ENCODE measurements at places on chromosomes 7 and 10. TPM values are rescaled to one million over a fixed set of nuclear protein-coding genes. Genes with fewer than 3 reads are reported as not detected.

DNA sequence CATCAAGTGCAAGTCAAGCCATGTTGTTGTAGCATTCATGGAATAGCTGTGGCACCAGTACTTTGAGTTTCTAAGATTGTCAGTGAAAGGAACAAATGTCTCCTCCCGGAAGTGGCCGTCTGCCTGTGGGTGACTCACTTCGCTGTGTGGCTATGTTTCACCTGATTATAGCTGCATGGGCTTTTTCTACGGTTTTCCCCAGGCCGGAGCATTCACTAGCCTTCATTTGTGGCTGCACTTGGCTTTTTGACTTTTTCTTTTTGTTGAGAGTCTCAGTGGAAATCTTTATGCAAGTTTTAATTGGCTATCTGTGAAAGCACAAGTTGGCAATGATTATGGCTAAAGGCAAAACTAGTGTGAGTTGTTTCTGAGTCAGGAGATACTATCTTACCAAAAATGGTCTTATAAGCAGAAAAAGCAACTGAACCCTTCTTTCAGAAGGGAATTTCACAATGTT, 35.0 kb downstream of the SRI start:
- no peak for DNase-seq
- no peak overlapping the region for H3K27ac ChIP-seq
- no peaks in the 10 kb centered on the region for H3K27me3 ChIP-seq
- no peaks in the 10 kb centered on the region for H3K36me3 ChIP-seq
- peaks cover 11% of the 10 kb centered on the region for H3K4me1 ChIP-seq

GRCh38 chr10:62025901-62026879, 124.7 kb downstream of the ARID5B start:
- no peak for DNase-seq
- H3K27me3 ChIP-seq, result no peaks in the 10 kb centered on the region
- H3K4me3 ChIP-seq, result no peak overlapping the region
- no peaks in the 10 kb centered on the region for H3K4me1 ChIP-seq
- H3K27ac ChIP-seq, result no peak overlapping the region

DNA sequence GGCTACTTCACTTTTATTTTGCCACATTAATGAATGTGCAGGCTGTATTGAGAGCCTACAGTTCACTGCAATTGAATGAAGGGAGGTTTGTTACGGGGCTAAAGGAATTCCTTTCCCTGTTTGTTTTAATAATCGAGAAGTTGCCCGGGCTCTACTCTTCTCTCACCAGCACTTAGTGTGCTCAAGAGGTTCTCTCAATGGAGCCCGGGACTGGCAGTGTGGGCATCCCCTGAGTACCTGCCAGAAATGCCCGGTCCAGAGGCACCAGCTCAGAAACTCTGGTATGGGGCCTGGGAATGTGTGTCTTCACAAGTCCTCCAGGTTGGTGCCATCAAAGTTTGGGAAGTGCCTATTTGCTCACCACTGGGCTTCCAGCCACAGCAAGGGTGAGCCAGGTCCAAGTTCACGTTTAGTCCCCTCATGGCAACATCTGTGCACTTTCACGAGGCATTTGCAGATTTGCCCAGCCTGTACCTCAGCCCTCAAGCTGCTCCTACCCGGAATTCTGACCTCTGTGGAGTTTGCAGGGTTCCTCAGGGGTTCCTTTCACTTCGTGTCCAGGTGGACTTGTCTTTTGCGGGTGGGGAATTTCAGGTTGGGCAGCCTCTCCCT, 622.4 kb downstream of the SDK1 start:
- H3K4me1 ChIP-seq, result no peaks in the 10 kb centered on the region
- DNase-seq, result no peak
- H3K36me3 ChIP-seq, result no peaks in the 10 kb centered on the region
- no peaks in the 10 kb centered on the region for H3K27me3 ChIP-seq
- H3K27ac ChIP-seq, result no peak overlapping the region
- H3K4me3 ChIP-seq, result no peak overlapping the region

- DNase-seq, result no peak
- H3K27me3 ChIP-seq, result no peaks in the 10 kb centered on the region
- H3K4me1 ChIP-seq, result no peaks in the 10 kb centered on the region
- H3K27ac ChIP-seq, result no peak overlapping the region
Measured at GRCh38 chr7:103094102-103094501, 19.2 kb downstream of the ARMC10 start.

- no peak overlapping the region for H3K27ac ChIP-seq
- H3K36me3 ChIP-seq, result no peaks in the 10 kb centered on the region
- DNase-seq, result no peak
Measured at GRCh38 chr7:73985737-73986141, 42.2 kb upstream of the ELN start.

DNA sequence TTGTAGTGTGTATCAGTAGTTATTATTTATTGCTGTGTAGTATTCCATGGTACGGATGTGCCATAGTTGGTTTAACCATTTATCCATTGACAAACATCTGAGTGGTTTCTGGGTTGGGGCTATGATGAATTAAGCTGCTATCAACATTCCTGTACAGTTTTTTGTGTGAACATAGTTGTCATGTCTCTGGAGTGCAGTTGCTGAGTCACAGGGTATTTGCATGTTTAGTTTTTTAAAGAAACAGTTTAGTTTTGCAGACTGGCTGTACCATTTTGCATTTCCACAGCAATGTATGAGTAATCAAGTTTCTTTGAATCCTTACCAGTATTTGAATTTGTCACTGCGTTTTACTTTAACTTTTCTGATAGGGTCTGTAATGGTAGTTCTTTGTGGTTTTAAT, 516.7 kb upstream of the CELF2 start:
- no peaks in the 10 kb centered on the region for H3K27me3 ChIP-seq
- DNase-seq, result no peak
- H3K4me1 ChIP-seq, result no peaks in the 10 kb centered on the region
- no peak overlapping the region for H3K4me3 ChIP-seq

DNA sequence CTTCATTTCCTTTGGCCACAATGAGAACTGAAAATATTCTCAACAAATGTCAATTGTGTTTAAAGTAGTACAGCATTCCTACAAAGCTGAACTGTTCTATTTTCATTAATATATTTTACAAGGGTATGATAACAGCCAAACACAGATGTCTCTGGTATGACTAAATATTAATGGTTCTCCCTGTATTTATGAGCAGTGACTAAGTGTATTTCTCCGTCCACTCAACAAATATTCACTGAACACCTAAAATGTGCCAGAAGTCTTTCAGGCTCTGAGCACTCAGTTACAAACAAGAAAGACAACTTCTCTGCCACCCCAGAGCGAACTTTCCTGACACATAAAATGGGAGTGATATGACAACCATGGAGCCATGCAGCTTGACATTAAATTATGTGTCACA, 135.6 kb downstream of the VPS41 start:
- H3K4me1 ChIP-seq, result peaks cover 11% of the 10 kb centered on the region
- no peak overlapping the region for H3K27ac ChIP-seq
- no peaks in the 10 kb centered on the region for H3K36me3 ChIP-seq
- no peak overlapping the region for H3K4me3 ChIP-seq
- H3K27me3 ChIP-seq, result no peaks in the 10 kb centered on the region

- H3K4me3 ChIP-seq, result no peak overlapping the region
- peaks cover 8% of the 10 kb centered on the region for H3K27me3 ChIP-seq
- no peaks in the 10 kb centered on the region for H3K36me3 ChIP-seq
Measured at GRCh38 chr10:91627344-91628102, 5.3 kb downstream of the PPP1R3C start.

- no peaks in the 10 kb centered on the region for H3K27me3 ChIP-seq
- H3K36me3 ChIP-seq, result no peaks in the 10 kb centered on the region
- no peak for DNase-seq
- H3K4me1 ChIP-seq, result no peaks in the 10 kb centered on the region
- H3K27ac ChIP-seq, result no peak overlapping the region
Measured at GRCh38 chr7:46746695-46747687, 825.9 kb upstream of the IGFBP3 start.

DNA sequence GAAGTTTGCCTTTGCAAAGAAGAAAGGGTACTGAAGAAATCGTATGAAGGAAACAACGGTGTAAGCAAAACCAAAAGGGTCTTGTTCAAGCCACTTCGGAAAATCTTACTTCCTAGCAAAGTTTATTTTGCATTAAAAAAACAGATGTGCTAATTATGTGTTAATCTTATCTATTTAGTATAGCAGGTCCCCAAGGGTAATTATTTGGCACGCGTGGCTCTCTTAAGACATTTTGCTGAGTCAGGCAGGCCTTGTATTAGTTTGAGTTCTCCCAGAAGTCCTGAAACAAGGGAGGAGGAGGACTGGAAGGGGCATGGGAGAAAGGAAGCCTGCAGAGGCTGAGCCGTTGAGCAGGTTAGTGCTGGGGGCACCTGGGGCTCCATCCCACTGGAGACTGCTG, 44.9 kb downstream of the TMEM178B start:
- peaks cover 30% of the 10 kb centered on the region for H3K4me1 ChIP-seq
- no peak overlapping the region for H3K27ac ChIP-seq
- no peaks in the 10 kb centered on the region for H3K27me3 ChIP-seq
- no peaks in the 10 kb centered on the region for H3K36me3 ChIP-seq
- peak; percentile 24 for DNase-seq

DNA sequence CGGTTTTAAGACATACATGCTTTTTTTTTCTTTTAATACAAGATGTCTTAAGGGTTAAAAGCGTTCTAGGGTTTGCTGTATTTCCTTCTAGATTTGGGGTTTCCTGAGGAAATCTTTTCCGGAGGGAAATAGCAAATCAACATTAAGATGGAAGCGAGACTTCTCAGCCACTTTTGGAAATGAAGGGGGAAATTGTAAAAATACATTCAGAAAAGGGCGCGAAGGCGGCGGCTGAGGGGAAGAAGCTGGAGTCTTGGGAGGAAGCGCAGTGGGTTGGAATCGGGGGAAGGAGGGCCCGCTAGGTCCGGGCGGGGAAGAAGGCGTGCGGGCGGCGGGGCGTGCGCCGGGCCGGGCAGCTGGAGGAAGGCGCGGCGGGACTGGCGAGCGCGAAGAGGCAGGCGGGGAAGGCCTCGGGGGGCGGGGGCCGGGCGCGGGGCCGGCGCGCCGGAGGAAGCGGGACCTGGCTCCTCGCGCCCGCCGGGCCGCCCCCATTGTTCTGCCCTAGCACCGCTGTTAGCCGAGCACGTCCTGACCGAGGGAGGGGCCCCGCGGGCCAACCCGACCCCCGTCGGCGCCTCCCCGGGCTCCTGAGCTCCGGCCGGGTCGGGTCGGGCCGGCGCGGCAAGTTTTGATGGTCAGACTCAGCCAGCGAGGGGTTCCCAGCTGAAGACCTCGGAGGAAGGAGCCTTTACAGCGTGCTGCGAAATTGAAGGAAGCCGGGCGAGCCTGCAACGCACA, 1.5 kb upstream of the SKIDA1 start:
- peaks cover 53% of the 10 kb centered on the region for H3K4me1 ChIP-seq
- DNase-seq, result peak; percentile 82
- H3K36me3 ChIP-seq, result no peaks in the 10 kb centered on the region
- H3K27ac ChIP-seq, result peak overlapping the region; percentile 98

DNA sequence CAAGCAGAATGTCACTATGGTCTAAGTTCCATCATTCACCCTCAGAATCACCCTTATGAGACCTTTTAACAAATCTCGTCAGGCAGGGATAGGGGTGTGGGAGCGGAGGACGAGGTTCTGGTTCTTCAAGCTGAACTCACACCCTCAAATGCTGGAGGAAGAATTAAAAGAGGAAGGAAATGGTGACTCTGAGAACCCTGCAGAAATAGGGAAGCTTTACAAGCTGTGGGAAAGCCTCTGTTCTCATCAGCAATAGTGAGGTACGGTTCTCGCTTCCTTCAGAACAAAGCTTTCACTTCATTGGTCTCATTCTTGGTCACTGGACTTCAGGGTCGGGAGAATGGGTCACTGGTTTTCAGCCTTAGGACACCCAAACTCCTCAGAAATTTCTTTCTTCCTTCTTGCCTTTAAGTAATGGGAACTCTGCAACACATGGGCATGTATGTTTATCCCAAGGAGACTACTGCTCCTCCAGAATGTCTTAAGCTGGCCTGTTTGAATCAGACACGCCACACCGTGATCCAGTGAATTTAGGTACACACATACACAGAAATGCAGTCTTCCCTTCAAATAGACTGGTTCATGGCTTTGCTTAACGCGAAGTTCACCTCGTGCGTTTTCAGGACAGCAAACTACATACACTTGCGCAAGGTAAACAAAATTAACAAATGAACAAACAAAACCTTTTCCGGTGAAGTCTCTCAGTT, 226.0 kb downstream of the SFMBT2 start:
- no peaks in the 10 kb centered on the region for H3K36me3 ChIP-seq
- H3K27me3 ChIP-seq, result no peaks in the 10 kb centered on the region
- H3K27ac ChIP-seq, result no peak overlapping the region
- H3K4me3 ChIP-seq, result no peak overlapping the region

- H3K36me3 ChIP-seq, result no peaks in the 10 kb centered on the region
- H3K27ac ChIP-seq, result no peak overlapping the region
- peaks cover 25% of the 10 kb centered on the region for H3K4me1 ChIP-seq
- no peak for DNase-seq
- no peaks in the 10 kb centered on the region for H3K27me3 ChIP-seq
- H3K4me3 ChIP-seq, result no peak overlapping the region
Measured at GRCh38 chr7:141203586-141203985, 129.7 kb downstream of the TMEM178B start.

Gene CYP3A4
- total RNA-seq, result not detected

Gene SH2D4B
- not detected for total RNA-seq

Gene TMEM176A
- total RNA-seq, result not detected

Gene GPER1
- total RNA-seq, result not detected

Measured in GM23338 (cell line).